Progenitor cell of endocrine pancreas (in vitro differentiated cells): ENCODE measurements at places on chromosomes 16 and 17.

GRCh38 chr16:88465387-88465983 is 12.4 kb downstream of the ZFPM1 start:
- no peak for DNase-seq

DNA sequence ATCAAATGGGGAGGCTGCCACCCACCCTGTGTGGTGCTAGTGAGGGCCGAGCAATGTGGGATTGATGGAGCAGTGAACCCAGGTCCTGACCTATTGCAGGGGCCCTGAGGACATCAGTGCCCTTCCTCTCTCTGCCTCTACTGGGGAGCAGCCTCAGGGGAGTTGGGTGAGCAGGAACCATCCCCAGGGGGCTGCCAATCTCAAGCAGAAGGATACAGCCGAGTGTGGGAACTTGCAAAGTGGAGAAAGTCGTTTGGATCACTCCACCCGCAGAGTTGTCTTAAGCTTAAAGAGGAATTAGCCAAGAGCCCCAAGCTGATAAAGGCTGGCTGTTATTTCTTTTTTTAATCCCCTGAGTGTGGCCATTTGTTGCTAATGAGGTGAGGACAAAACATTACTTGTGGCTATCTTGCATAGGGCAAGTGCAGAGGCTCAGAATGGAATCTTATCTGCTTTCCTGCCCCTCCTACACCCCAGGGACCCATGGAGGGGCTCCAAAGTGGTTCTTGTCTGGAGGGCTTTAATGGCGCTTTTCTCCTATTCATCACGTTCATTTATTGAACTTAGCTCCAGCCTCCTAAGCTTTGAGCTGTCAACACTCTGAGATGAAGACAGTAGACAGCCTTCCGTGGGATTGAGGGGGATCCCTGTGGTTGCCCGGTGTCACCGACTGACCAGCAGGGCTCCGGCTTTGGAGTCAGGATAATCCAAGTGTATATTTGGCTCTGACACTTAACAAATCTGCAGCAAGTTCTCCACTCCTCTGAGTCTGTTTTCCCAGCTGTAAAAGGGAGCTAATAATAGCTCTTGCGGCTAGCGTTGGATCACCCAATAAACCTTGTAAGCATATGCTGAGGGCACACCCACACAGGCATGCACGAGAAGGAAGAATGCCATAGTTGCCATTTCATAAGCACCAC is 45.1 kb downstream of the MYH11 start:
- no peak for DNase-seq

DNA sequence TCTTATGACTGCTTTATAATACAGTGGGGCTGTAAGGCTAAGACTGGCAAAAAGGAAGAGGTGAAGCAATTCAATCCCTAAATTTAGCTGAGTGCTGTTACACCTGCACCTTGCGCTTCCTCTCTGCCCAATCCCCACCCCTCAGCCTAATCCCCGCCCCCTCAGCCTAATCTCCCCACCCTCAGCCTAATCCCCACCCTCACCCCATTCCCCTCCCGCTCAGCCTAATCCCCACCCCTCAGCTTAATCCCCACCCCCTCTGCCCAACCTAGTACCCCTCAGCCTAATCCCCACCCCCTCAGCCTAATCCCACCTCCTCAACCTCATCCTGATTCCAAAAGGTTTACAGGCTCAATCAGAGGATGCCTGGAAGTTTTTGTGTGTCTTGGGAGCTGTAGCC is 155.5 kb downstream of the PMP22 start:
- no peak for DNase-seq

DNA sequence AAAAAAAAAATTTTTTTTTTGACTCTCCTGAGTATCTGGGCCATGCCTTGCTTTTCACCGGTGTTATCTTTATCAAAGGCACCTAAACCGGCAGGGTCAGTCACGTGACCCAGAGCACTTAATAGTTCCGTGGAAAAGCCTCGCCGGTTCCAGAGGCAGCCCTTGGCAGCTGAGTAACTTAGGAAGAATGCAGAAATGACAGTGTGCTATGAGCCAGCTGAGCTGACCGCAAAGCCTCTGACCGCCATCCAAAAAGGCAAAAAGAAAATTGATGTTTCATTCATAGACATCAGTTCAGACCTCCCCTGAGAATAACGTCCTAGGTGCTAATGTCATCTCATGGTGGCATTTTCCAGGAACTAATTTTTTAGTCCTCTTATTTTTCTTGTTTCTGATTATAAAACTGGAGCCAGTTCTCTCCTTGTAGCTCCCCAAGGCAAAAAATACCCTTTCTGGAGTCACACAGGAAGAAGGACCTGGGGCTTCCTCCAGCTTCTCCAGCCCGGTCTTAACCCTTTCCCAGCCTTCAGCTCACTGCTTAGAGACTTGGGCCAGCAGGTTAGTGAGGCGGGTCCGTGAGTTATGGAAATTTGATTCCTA is 122.6 kb downstream of the SOCS1 start:
- DNase-seq, result no peak

- peak; percentile 99 for DNase-seq
Measured at GRCh38 chr16:10743610-10744369, at the start of gene NUBP1. NUBP1 (plus strand) TSS chr16:10743842; CDS start chr16:10743864, 22 bp downstream.

- peak; percentile 70 for DNase-seq
Measured at GRCh38 chr17:44354582-44355561, 8.8 kb downstream of the FAM171A2 start.

DNA sequence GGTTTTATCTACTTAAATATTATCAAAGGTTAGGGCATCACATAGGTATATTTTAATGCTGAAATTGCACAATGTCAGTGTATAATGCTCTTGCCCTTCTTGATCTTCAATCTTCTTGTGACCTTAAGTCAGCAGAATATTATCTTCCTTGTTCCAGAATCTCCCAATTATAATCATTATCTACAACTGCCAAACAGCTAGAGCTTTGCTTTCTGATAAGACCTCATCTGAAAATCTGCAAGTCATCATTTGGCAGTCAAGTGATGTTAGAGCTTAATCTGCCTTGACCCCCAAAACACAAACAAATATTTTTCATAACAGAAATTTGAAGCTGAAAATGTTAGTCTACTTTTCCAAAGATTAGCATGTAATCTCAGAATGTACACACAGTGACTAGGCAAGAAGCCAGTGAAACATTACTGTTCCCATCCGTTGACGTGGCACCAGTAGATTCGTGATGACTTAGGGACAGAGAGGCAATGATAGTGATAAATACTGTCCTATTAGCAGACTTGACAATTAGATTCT is 19.8 kb downstream of the REXO5 start:
- DNase-seq, result no peak

GRCh38 chr17:69757688-69758430 is 317.2 kb upstream of the KCNJ16 start:
- DNase-seq, result no peak

- no peak for DNase-seq
Measured at GRCh38 chr16:60200161-60200560, 1466.0 kb upstream of the GOT2 start.

DNA sequence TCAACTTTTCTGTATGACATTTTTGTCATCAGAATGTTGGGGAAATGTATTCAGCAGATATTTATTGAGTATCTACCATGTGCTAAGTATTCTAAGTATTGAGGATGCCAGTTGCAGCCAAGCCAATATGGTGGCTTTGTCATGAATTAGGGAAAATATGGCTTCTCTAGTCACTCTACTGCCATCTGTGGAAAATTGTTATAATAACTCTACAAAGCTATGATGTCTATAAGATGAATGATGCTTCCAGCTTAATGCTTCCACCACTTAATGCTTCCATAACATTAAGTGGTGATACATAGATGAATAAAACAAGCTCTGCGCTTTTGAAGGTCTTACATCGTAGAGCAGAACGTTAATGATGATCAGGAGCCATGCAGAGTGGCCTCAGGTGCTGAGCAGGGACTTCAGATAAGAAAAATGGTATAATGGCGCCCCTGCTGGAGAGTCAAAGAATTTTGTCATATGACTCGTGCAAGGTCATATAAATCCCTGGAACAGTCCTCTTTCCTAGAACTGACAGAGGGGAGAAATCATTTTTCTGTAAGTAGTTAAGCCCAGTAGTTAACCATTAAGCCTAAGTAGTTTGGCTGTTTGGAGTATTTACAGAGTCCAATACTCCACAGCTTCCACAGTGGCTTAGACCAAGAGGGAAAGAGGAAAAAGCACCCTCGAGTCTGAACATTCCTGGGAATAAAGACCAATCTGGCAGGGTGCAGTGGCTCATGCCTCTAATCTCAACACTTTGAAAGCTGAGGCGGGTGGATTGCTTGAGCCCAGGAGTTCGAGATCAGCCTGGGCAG is 2.7 kb upstream of the TMIGD1 start:
- DNase-seq, result no peak

GRCh38 chr16:27400751-27401620 is 988 bp upstream of the IL21R start:
- no peak for DNase-seq

DNA sequence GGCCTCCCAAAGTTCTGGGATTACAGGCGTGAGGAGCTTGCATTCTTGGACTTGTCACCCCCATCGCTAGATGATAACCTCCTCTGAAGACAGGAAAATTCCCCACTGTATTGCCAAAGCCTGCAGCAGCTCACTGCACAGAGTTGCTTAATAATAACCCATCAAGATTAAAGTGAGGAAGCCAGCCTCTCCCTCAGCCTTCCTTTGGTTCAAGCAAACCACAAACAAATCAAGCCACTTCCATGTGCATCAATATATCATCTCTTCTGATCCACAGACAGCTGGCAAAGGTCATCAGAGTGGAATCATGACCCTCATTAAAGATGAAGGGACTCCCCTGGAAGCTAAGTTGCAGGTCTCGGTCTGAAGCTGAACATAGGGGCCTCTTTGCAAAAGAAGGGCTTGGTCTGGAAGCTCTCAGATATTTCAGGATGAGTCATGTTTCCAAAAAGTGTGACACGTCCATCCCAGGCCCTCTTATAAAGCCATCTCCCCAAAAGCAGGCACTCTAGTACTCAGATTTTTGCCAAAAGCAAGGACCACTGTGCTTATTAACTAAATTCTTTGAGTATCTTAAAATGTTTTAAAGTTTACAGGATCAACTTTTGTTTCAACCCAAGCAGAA is 4.8 kb downstream of the EMP2 start:
- no peak for DNase-seq

- no peak for DNase-seq
Measured at GRCh38 chr17:43614561-43614960, 47.2 kb downstream of the MEOX1 start.

DNA sequence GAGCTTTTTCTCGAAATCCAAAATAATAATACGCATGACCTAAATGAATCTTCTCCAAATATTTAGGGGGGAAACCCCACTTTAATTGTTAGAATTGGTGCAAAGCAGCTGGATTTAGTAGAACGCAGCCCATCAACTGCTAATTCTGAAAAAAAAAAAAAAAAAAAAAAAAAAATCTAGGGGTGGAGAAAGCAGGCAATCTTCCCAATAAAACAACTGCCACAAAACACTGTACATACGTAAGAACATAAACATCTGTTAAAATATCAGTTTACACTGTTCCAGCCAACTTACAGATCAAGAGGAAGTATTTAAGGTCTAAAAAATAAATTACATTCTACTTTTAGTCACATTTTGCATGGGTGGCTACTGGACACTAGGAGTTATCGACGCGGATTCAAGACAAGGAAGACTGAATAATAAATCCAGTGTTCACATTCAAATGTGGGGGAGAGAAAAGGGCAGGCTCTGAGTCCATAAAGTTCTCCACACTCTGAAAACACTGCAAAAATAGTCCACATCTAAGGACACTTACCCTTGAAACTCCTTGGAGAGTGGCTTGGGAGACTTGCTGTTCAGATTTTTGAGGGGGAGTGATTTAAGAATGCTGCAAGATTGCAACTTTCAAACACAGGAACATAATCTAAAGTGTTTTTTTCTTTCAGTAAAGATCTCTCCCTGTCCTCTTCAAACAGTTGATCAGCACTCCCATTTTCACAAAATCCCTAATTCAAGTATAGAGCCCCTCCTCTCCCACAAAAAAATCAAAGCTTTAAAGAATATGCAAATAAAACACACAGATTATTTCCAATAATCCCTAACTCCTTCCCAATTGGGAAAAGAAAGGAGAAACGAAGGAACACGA is 1.3 kb downstream of the APPBP2 start:
- DNase-seq, result no peak

- no peak for DNase-seq
Measured at GRCh38 chr16:86166414-86166813, 267.5 kb downstream of the IRF8 start.

DNA sequence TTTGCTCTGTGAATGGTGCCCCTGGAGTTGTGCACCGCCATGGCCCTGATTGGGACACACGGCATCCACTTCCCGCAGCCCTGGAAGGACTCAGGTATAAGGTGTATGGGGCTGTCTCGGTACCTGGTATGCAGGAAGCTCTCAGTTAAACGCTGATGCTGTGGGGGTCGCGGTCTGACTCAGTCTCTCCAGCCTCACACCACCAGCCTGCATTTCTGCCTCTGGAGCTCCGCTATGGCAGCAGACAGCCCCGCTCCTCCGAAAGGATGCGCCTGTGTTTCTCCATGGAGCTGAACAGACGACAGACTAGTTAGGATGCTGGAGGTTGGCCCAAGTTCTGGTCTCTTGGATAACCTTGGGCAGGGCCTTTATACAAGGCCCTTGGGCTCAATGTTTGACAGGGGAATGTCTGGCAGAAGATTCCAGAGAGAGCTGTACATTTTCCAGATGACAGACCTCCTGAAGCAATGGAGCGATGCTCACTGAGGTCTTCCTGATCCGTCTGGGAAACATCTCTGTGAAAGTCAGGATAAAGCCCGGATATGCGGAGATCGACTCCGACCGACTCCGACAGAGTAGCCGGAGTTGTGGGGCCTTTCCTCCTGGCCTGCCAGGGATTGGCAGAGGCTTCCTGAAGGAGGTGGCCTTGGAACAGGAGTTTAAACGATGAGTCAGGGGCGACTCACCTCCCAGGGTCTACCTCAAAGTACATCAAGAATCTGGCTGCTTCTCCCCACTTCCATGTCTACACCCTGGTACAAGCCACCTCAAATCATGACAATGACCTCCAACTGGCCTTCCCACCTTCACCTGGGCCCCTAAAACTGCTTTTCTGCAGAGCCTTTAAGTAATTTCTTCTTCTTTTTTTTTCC is 21.9 kb upstream of the BCAR1 start:
- DNase-seq, result no peak

DNA sequence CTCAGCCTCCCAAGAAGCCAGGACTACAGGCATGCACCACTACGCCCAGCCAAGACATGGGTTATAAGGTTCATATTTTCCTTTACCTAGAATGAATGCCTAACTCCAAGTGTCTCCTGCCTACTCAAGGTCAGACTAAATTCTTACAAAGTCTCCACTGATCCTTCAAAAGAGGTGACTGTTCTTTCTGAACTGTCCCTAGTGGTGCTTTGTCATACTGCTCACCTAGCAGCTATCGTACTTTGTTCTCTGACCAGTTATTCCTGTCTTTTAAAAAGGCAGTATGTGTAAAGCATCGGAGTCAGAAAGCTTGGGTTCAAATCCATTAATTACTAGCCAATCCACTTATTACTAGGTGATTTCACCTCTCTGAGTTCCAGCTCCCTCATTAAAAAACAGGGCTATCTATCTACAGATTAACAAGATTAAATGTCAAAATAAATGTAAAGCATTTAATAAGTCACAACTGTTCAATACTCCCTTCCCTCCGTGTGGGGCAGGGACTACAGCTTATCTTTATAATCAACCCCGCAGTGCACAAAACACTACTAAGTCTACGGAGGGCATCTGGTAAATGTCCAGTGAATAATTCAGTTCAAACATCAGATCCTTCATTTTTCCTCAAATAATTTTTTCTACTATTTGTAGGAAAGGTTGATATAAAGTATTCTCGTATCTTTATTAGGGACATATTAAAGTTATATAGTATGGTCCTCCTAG is 20.0 kb upstream of the ITGA2B start:
- no peak for DNase-seq
